ENCODE measurements at places on chromosomes 3 and 15.

DNA sequence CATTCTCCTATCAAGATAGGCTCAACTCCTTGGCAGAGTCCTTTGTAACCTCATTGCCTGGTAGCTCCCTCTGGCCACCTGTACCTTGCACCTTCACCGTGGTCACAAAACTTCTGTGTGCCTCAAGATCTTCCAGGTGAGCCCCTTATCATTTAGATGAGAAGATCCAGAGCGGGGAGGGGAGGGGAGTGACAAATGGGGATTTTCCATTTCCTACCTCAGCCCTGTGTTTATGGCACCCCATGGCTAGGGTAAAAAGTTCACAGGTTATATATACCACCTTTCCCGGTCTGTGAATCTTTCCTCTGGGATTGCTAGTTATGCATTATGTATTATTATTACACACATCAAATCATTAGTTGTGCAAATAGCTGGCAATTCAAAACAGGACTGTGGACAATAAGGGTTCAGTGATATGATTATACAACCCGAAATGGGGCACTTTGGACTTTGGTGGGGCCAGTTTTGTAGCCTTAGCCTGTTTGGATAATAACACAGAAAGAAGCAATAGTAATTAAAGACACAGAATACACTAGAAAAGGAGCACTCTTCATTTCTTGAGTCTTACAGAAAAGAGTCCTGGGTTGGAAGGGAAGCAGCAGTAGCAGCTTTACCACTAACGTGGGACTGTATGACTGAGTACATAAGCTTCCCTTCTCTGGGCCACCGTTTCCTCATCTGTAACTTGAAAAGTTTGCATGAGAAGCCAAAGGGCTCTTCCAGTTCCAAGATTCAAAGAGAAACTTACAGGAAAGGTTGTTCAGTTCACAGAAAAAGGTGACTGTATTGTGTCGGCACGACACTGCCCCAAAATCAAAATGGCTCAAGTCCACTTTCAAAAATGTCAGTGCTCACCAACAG is 7.1 kb downstream of the TLE3 start:
- no peak for DNase-seq

DNA sequence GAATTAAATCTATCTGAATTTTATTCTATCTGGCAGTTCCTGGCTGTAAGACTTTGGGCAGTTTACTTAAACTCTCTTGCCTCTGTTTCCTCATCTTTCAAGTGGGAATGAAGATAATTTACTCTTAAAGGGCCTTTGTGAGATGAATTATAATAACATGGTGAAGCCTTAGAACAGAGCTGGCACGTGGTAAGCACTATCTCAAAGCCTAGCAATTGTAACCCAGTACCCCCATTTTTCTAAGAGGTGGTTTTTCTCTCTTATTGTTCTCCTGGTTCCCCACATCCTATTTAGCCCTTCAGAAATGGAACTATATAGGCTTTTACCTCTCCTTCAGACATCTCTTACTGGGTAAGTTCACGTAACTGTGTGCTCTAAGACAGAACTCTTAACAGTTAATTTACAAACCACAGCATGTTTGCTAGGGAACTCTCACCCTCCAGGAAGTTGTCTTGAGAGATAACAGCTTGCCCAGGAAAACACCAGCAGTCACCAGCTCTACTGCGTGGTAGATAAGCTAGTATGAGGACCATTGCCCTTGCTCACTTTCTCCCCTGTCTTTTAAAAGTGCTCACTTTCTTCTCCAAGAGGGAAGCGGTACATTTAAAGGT is 12.3 kb upstream of the CRBN start:
- no peak for DNase-seq

DNA sequence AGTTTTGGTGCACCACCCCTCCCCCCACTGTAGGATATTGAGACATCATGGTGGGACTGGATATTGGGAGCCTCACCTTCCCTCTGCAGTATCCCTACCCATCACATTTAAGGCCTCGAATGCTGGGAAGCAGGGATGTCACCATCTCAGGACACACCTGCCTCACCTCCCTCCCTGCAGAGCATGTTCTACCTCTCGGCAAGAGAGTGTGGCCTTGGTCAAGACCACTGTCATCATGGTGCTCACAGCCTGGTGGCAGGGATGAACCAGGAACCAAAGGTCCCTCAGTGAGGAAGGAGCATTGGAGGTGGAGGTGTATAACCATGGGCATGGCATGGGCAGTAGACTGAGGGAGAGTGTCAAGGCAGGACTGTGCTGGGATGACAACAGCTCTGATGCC is 104.8 kb downstream of the CORO2B start:
- no peak for DNase-seq

- no peak for DNase-seq
Measured at GRCh38 chr15:75809986-75810750, 33.1 kb upstream of the UBE2Q2 start.

GRCh38 chr3:153001210-153002078 is 160.6 kb upstream of the RAP2B start:
- DNase-seq, result no peak

DNA sequence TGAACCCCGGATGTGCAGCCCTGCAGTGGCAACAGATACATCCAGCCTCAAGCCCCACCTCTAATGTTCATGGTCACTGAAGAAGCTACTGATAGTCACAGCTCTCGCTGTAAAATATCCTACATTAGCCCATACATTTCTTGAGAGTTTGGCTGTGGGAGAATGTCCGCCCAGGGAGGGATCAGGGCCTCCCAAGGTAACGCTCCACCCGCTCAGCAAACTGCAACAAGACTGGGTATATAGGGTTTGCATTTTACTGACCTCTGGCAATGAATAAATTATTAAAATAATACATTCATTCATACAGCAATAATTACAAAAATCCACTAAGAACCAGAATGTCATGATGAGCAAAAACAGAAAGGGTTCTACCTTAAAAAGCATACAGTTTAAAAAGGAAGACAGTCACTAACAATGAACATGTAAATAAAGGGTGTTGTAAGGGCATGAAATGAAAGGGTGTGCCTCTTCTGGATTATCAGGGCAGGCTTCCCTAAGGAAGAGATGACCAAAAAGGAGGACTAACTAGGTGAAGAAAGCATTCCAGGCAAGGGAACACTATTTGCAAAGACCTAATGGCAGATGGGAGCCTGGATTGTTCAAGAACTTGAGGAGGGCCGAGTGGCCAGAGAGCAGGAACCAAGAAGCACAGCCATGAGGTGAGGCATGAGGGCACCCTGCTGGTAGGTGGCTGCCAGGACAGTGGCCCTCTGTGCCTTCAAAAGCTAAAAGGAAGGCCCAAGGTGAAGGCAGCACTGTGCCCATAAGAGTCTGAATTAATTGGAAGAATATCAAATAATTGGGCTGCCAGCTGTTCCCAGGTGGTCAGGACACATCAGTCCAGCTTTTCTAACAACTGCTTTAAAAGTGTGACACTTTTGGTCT is 28.1 kb upstream of the CTDSPL start:
- DNase-seq, result no peak

DNA sequence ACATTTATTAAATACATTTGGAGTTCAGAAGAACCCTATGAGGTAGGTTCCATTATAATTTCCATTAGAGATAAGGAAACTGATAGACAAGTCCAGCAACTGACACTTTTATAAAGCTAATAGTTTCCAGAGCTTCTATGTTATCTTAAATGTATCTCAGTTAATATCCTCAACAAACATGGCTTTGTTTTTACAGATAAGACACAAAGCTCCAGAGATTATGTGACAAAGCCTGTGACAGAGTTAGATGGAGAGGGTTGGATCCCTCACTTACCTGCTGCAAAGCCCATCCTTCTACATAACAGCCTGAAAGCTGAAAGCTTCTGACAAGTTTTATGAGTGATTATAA is 473 bp upstream of the COMMD2 start:
- no peak for DNase-seq

GRCh38 chr3:182605882-182606611 is 187.3 kb upstream of the ATP11B start:
- DNase-seq, result no peak

- DNase-seq, result no peak
Measured at GRCh38 chr3:188533612-188534357, 379.8 kb downstream of the LPP start.

GRCh38 chr15:40241269-40242212 is 2.7 kb downstream of the PAK6 start:
- DNase-seq, result no peak

DNA sequence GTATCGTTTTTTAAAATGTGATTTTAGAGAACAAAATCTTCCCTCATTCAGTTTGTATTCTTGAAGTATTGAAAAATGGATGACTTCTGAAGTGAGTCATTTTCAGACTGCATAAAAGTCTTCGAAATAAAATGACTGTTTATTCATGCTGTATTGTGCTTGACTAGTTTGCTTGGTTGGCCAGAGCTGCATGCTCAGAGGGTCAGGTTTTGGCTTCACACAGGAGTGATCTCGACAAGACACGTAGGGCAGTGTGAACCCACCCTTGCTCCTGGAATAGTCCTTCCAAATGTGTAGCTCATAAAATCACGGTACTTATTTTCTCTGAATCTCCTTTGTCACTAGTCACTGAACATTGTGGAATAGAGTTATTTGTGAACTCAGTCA is 73.3 kb downstream of the FNDC3B start:
- DNase-seq, result no peak

GRCh38 chr3:167866331-167866730 is 130.8 kb downstream of the SERPINI1 start:
- no peak for DNase-seq

- DNase-seq, result no peak
Measured at GRCh38 chr15:29612096-29612495, 210.2 kb downstream of the TJP1 start.

DNA sequence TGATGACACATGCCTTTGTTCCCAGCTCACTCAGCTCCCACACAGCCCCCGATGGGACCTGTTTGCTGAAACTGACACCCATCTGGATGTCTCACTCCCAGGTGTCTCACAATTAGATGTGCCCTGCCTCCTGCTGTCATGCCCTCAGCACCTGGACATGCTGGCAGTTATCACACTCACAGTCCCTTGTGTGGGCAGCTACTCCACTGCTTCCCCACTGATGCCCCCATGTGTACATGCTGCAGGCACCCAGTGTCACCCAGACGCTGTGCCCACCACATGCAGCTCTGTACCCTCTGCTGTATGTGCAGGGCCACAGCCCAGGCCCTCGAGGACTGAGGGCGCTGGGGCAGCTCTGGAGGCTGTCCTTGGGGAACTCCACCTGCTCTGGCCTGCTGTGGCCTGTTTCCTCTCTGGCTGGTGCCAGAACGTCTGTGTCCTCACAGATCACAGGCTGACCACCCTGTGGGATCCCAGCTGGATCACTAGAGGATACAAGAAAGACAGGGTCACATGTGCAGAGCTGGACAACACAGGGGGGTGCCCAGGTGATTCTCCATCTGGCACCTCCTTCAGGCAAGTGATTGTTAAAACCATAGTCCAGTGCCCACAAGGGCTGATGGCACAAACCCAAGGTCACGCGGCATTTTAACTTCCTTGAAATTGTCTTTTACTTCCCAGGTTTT is 14.0 kb downstream of the C3orf22 start:
- DNase-seq, result no peak
